Airway epithelial cell (primary cell): ENCODE measurements at places on chromosomes 2 and 18. TPM values are rescaled to one million over a fixed set of nuclear protein-coding genes. Genes with fewer than 3 reads are reported as not detected.

Gene GAD1
- 2.6 TPM in 1 of 2 replicates, not detected in the other for total RNA-seq

Gene CLHC1
- 0.74 and 1.6 TPM in 2 replicates for total RNA-seq

Gene CDC42EP3
- 24.6 and 36.0 TPM in 2 replicates for total RNA-seq

Gene PLEKHM3
- total RNA-seq: 3.9 TPM in 2 replicates

Gene MDH1B
- 0.14 and 0.28 TPM in 2 replicates for total RNA-seq

Gene LAMA3
- 362 and 462 TPM in 2 replicates for total RNA-seq

Gene LINC00305
- total RNA-seq: not detected in 2 replicates

Gene CAVIN2
- total RNA-seq: 4.9 and 7.9 TPM in 2 replicates

Gene SKA1
- total RNA-seq: 6.5 and 12.6 TPM in 2 replicates

Gene PROM2
- 36.2 and 53.7 TPM in 2 replicates for total RNA-seq

Gene SERPINB4
- total RNA-seq: 4.0 and 5.0 TPM in 2 replicates

Gene DCDC2C
- not detected in 2 replicates for total RNA-seq

Gene ZAP70
- not detected in 2 replicates for total RNA-seq

Gene DLGAP1
- total RNA-seq: 0.07 and 0.33 TPM in 2 replicates

Gene TMEM18
- total RNA-seq: 9.4 and 19.0 TPM in 2 replicates

Gene GCG
- not detected in 2 replicates for total RNA-seq

Gene FBXO48
- total RNA-seq: 0.28 and 0.56 TPM in 2 replicates

Gene SPATA3
- not detected in 2 replicates for total RNA-seq

Gene MGAT4A
- total RNA-seq: 0.74 and 1.1 TPM in 2 replicates

Gene FSHR
- total RNA-seq: not detected in 2 replicates

Gene SLC9A4
- total RNA-seq: not detected in 2 replicates

Gene ECEL1
- not detected in 2 replicates for total RNA-seq

Gene TANC1
- total RNA-seq: 34.1 and 43.0 TPM in 2 replicates

Gene SLC14A1
- total RNA-seq: not detected in 2 replicates

Gene ZNF804A
- 0.05 and 0.07 TPM in 2 replicates for total RNA-seq

Gene DSC2
- 90.3 and 116 TPM in 2 replicates for total RNA-seq

Gene RTP5
- not detected in 2 replicates for total RNA-seq

Gene RAB27B
- total RNA-seq: 14.2 and 22.4 TPM in 2 replicates

Gene ZDBF2
- total RNA-seq: 2.8 and 4.2 TPM in 2 replicates

Gene TUBA4B
- total RNA-seq: not detected in 2 replicates
